ENCODE measurements at places on chromosomes 7 and 10. TPM values are rescaled to one million over a fixed set of nuclear protein-coding genes. Genes with fewer than 3 reads are reported as not detected.

TRIM73 gene
- polyA plus RNA-seq = 4.3 TPM

STYXL1 gene
- polyA plus RNA-seq = 29.3 TPM

ZNF438 gene
- 2.0 TPM for polyA plus RNA-seq

ABCB4 gene
- polyA plus RNA-seq = 27.5 TPM

OR6B1 gene
- not detected for polyA plus RNA-seq

LRRC18 gene
- polyA plus RNA-seq = not detected

SYT15 gene
- polyA plus RNA-seq = 0.17 TPM

FAM25C gene
- not detected for polyA plus RNA-seq

ANKRD30A gene
- not detected for polyA plus RNA-seq

LIPF gene
- polyA plus RNA-seq = not detected

INSYN2A gene
- polyA plus RNA-seq = not detected

BAMBI gene
- 1.9 TPM for polyA plus RNA-seq

GHRHR gene
- polyA plus RNA-seq = not detected

PLEKHS1 gene
- 0.06 TPM for polyA plus RNA-seq

SKIDA1 gene
- 0.06 TPM for polyA plus RNA-seq

TLX1 gene
- not detected for polyA plus RNA-seq

HKDC1 gene
- polyA plus RNA-seq = 0.10 TPM
